CD4-positive, CD25-positive, alpha-beta regulatory T cell (primary cell): ENCODE measurements at places on chromosomes 2 and 18. TPM values are rescaled to one million over a fixed set of nuclear protein-coding genes. Genes with fewer than 3 reads are reported as not detected.

RIT2 gene
- total RNA-seq, result not detected

- no peak for DNase-seq
Observed at GRCh38 chr2:149562324-149562723, 25.3 kb downstream of the MMADHC start.

GRCh38 chr2:169983506-169983905, 156.3 kb downstream of the UBR3 start:
- DNase-seq, result no peak

DNA sequence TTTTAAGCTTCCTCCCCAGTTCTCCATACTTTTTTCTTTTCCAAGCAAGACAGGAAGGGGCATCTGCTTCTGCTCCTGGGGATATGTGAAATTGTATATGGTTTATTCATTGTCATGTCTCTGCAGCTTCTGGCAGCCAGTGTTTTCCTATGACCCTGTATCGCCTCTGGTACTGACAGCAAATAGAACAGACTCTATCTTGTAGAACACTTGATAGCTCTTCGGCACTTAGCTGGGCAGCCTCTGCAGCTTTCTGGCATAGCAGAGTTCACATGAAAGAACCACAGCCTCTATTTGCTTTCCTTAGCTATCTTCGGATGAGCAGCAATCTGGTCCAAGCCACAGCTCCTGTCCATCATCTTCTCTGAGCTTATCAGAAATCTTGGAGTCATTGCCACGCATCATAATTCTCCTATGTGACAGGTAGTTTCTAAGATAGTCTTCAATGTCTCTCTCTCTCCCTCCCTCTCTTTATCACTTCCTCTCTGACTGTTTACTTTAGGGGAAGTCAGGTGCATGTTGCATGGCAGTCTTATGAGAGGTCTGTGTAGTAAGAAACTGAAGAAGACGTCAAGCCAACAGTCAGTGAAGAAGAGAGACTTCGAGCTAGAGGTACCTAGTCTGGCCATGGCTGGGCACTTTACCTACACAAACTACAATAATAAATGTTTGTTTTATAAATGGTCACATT, 627.7 kb upstream of the CDH2 start:
- no peak for DNase-seq

KRTCAP3 gene
- total RNA-seq, result 10.0 TPM

SLC40A1 gene
- 12.9 TPM for total RNA-seq

DNA sequence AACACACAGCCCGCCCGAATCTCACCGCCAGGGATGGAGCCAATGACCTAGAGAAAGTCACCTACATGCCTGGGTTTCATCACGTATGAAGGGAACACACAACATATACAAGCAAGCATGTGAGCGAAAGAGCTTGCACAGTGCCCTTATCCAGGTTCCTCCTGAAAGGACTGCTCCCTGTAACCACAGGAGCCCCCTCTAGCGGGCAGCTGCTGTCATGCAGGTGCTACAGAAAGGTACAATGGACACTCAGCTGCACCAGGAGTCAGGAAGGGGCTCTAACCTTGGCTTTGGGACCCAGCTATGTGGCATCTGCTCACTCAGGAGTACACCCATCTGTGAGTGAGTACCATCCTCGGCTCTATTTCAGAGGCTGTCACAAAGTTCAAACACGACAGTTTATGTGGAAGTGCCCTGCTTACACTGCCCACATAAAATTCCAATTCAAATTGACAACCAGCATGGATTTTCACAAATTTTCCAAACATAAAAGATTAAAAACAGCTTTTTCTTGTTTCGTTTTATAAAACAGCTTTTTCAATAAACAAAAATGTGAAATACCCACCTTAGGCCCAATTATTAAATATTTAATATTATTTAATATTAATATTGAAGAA, 3.5 kb downstream of the NDUFA10 start:
- peak; percentile 38 for DNase-seq

MDH1B gene
- not detected for total RNA-seq

TUBA3D gene
- not detected for total RNA-seq

GRCh38 chr2:235398321-235398720, 95.5 kb upstream of the AGAP1 start:
- no peak for DNase-seq

GRCh38 chr18:950882-951495, 46.3 kb downstream of the ADCYAP1 start:
- DNase-seq, result no peak

DNA sequence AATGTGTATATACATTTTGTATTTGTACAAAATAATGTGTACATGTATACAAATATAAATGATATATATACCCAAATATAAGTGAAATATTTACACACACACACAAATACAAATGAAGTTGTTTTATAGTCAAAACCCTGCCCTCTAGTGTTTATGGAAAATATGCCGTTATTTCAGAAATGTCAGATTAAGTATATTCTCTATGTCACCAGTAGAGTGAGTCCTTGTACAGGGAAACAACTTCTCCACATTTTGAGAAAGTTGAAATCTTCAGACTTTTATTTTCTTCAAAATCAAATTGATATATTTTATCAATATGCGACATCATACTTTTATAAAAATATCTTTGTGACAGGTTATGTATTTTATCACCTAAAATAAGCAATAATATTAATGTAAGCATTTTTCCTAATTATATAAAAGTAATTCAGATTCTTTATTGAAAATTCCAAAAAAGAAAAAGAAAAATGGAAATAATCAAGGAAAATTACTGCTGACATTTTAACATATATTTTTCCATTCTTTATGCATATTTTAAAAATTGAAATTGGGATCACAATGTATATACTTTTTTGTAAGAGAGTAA, 22.4 kb downstream of the ARL6IP6 start:
- peak; percentile 64 for DNase-seq

- peak; percentile 16 for DNase-seq
Observed at GRCh38 chr2:200305797-200306195, 697 bp upstream of the SPATS2L start.

RFX8 gene
- total RNA-seq, result 5.5 TPM

DNA sequence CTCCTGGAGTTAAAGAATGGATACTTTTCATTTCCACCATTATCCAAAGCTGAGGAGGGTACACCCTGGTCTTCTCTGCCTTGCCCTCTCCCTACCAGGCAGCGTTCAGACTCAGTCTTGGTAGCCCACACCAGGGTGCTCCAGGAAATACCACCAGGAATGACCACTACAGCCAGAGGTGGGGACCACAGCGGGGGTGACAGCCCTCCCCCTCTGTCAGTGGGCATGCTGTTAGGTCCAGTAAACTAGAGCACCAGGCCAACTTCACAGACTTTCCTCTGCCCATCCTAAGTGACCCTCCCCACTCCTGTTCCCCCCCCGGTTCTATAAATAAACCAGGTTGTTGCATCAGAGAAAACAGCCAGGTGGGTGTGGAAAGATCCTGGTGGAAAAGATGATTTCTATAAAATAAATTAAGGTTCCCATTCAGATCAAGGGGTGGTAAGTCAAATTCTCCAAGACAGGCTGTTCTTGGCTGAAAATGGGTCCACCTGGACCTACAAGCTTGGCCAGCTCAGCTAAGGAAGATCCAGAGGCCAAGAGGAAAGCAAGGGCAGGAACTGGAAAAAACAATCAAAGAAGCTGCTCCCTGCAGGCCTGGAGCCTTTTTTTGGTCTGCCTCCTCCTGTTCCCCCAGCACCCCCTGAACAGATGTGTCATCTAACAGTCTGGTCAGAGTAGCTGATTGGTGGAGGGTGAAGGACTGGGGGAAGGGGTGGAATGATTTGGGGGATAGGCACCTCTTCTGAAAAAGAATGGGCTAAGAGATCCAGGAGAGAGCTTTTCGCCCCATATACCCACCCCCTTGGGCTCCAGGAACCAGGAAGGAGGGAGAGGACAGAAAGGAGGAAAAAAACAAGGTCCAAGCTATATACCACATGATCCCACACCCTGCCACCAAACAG, 2.3 kb downstream of the RAB11FIP5 start:
- DNase-seq, result no peak

DNA sequence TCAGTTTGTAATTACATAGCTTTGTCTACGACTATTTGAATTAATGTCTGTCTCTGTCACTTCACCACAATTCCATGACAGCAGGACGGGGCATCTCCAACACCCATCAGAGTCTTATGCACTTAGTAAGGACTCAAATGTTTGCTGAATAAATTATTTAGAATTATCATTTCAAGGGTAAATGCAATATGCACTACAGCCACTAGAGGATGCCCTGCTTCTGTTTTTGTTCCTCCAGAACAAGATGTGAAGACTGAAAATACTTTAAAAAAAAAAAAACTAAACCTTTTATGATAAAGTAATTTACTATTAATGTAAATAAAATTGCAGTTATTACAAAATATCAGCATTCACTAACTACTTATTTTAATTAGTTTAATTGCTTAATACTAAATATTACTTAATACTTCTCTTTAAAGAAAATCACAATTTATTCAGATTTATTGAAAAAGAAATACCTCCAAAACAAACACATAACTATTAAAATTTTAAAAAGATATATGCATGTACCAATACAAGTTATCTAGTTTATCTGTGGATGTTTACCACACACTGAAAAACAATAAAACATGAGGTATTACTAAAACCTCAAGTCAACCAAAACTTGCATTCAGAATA, 3.2 kb downstream of the PIGN start:
- DNase-seq, result peak; percentile 82

PAIP2B gene
- 2.9 TPM for total RNA-seq

- no peak for DNase-seq
Observed at GRCh38 chr2:239459056-239459455, 58.2 kb upstream of the HDAC4 start.

CYP27A1 gene
- total RNA-seq, result not detected

OR6B2 gene
- not detected for total RNA-seq

GRCh38 chr2:172596776-172597175, 40.9 kb downstream of the PDK1 start:
- DNase-seq, result no peak

UPP2 gene
- not detected for total RNA-seq

DNA sequence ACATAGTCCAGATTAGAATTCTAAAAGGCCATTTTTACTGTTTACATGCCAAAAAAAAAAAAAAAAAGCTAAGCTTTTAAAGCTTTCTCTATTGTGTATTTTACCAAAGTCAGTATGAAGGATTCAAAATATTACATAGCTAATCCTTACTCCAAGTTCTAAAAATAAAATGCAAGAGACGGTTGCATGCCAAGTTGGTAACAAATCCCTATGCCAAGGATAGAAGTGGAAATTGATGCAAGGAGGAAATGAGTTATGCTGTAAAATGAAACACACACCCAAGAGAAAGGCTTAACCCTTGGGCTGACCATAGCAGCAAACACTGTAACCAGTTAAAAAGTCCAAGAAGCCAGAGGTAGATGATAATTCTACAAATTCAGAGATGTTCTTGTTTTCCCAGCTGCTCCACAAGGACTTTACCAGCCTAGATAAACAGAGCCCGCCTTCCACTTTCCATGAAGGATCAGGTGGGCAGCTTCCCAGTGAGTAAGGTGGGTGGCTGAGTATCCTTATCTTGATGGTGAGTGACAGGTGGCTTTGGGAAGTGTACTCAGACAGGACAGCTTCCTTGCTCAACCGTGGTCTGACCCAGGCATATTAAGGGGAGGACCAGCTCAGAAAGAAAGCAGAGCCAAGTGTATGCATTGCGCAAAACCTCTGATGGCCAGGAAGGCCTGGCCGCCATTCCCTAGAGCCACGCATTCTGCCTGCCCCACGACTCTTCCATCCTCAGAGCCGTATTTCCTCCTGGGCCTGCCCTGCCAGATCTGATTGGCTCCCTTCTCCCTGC, 34.4 kb downstream of the ATP8B1 start:
- no peak for DNase-seq

- no peak for DNase-seq
Observed at GRCh38 chr2:148067801-148068200, 46.9 kb downstream of the MBD5 start.

NT5C1B gene
- total RNA-seq, result not detected

SLC4A5 gene
- 12.7 TPM for total RNA-seq

- no peak for DNase-seq
Observed at GRCh38 chr18:39799006-39799405, 2156.0 kb upstream of the PIK3C3 start.

GRCh38 chr18:64384101-64384500, 235.2 kb upstream of the LINC00305 start:
- DNase-seq, result no peak

PPIL3 gene
- total RNA-seq, result 29.1 TPM

DNA sequence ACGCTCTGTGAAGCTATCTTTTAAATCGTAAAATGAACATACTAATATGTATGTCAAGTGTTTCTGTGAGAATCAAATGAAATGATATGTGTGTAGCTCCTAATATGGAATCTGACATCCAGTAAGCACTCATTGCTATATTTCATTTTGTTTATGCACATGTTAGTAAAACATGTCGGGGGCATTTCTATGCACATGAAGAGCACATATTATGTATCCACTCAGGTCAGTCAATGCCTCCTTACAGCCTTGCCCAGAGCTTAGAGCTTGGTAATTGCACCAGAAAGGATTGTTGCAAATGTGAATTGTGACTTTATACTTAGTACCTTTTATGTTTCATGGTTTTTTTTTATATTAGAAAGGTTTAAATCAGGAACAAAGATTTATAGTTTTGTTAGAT, 463.7 kb upstream of the HNMT start:
- DNase-seq, result no peak

GALNT5 gene
- not detected for total RNA-seq
